ENCODE measurements at places on chromosomes 1 and 21.
A peak's percentile ranks its signal among the peaks of the same experiment; 100 is the strongest.

GRCh38 chr1:200351826-200352549 lies 57.8 kb downstream of the ZNF281 start:
- DNase-seq = peak; percentile 99

DNA sequence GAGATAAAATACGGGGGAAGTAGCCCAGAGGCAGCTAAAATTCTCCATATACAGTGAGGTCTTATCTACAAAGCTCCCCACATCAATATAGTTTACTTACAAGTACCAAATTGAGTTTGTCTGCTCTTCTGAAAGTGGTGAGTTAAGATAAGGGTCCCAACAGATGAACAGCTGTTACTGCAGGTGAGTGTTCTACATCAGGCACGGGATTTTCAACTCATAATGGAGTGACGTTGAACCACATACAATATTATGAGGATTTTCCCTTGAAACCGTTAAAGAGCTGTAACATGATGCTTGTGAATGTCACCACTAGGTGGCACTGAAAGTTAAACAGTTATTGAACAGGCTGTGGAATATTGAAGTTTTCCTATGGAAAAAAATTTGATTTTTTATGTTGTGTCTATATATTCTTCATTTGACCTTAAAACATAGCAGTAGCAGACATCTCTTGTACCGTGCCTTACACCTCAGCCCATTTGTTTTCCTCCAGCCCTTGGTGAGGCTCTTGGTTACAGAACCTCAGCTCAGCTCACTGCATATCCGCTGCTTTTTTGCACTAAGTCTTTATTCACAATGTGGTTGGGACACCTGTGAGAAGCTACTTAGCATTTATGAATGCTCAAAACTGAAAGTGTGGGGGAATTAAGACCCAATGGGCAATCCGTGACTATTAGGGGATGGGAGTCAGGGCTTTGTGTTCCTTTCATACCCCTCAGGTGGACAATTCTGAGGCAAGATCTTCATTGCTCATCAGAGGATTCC lies 23.2 kb downstream of the CD1D start:
- DNase-seq = peak; percentile 55

- DNase-seq = no peak
Measured at GRCh38 chr21:9735421-9735961, 785.9 kb upstream of the TPTE start.

DNA sequence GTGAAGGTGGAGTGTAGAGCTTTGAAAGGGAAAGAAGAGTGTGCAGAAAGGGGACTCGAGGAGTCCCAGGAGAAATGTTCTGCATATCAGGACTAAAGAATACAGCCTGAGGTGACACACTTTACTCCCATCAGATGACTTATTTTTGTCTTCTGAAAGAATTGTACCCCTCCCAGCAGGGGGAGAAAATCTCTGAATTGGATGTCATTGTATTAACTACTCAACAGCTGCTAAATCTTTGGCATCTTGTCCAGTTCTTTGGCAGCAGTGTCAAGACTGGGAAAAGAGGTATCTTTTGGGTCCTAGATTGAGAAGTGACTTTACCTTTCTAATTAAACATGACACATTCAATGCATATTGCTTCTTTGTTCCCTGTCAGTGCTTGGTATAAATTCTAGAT lies 18.9 kb downstream of the UBE4B start:
- no peak for DNase-seq

- no peak for DNase-seq
Measured at GRCh38 chr1:160664573-160665051, 17.8 kb upstream of the SLAMF1 start.

- DNase-seq = no peak
Measured at GRCh38 chr1:187409341-187409740, 580.6 kb downstream of the PLA2G4A start.

DNA sequence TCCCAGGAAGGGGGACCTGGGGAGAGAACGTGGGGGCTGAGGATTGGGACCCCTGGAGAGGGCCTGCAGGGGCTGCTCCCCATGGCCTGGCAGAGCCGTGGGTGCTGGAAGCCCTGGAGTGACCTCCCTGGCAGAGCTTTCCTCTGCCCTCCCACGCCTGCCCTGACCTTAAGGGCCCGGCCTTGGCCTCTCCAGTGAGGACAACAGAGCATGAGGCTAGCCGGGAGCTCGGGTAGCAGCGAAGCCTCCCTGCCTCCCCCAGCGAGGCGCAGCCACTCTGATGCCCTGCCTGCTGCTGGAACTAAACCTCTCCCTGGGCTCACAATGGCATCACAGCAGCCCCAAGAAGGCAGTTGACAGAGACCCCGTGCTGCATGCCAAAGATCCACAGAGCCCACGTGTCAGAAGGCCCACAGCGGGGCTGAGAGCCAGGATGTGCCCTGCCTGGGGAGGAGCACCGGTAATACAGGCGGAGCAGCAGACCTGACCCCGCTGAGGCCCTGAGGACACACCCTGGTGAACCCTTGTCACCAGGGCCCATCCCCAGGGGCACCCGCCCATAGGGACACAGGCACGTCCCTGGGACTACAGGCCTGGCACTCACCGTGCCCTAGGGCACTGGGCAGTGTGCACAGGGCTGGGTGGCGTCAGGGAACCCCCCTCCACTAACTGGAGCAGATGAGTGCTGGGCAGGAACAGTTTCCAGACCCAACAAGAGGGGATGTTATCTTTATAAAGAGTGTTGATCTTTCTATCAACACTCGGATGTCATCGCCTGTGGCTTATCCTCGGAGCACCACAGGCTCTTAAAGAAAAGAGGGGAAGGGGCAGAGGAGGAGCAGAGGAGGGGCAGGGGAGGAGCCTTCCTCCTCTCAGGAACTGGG lies 48.4 kb downstream of the ARHGEF16 start:
- no peak for DNase-seq
